ENCODE measurements at places on chromosomes 3 and 15. TPM values are rescaled to one million over a fixed set of nuclear protein-coding genes. Genes with fewer than 3 reads are reported as not detected.

Gene GOLGA6L7
- not detected for total RNA-seq

Gene CLRN1
- total RNA-seq, result not detected

Gene SNUPN
- total RNA-seq, result 17.0 TPM

Gene CELF6
- total RNA-seq, result not detected

Gene SOX14
- total RNA-seq, result not detected

Gene ABI3BP
- total RNA-seq, result 2.1 TPM

Gene PFKFB4
- total RNA-seq, result 27.5 TPM

Gene CYP8B1
- not detected for total RNA-seq

Gene CRABP1
- 0.30 TPM for total RNA-seq

Gene CHRNA7
- total RNA-seq, result 1.5 TPM

Gene SLC12A1
- not detected for total RNA-seq

Gene FRMD4B
- 9.2 TPM for total RNA-seq

Gene RASL12
- total RNA-seq, result 0.36 TPM

Gene TGM5
- total RNA-seq, result 0.16 TPM

Gene FILIP1L
- 209 TPM for total RNA-seq
